ENCODE measurements at places on chromosomes 6 and 20. TPM values are rescaled to one million over a fixed set of nuclear protein-coding genes. Genes with fewer than 3 reads are reported as not detected.

DNA sequence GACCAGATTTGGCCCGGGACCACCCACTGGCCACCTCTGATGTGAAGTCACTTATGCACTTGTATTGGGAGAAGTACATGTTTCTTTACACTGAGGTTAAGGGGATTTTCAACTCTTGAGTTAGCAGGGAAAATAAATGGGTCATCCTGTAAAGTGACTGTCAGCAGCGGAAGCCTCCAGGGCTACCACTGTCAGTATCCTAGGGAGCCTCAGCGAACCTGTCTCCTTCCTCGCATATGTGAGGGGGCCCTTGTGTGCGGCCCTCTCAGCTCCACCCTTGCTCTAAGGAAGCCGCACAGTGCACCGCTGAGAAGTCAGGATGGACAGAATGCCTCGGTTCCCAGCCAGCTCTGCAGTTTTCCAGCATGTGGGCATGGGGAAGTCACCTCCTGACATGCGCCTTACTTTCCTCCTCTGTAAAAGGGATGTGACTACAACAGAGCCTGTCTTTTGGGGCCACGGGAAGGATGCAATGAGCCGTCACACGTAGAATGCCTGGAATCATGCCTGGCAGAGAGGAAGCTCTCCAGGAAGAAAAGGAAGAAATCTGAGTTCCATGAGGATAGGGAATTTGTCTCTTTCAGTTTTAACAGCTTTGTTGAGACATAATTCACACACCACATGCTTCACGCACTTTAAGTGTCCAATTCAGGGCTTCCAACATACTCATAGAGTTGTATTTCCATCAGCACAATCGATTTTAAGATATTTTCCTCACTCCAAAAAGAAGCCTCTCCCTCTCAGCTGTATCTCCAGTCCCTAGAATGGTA lies 115.4 kb downstream of the SYCP2 start:
- H3K4me1 ChIP-seq = no peaks in the 10 kb centered on the region
- H3K4me3 ChIP-seq = no peak overlapping the region
- no peaks in the 10 kb centered on the region for H3K36me3 ChIP-seq

DNA sequence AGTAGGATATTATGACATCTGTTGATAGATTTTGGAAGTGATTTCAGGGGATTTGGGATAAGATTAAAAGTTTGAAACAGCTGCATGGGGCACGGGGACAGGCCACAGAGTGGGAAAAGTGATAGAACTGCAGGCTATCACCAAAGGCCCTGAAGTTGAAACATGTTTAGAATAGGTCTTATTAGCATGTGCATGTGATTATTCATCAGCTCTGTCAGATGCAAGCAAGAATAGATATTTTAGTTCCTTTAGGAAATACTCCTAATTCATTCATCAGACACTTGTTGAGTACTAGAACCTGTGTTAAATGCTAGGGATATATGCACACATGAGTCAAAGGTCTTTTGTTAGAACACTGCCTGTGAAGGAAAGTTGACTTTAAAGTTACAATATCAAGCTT lies 261.2 kb upstream of the MAN1A1 start:
- no peak for DNase-seq
- H3K4me1 ChIP-seq = no peaks in the 10 kb centered on the region
- H3K27me3 ChIP-seq = no peaks in the 10 kb centered on the region
- no peaks in the 10 kb centered on the region for H3K36me3 ChIP-seq
- H3K27ac ChIP-seq = no peak overlapping the region

The KCNK15 gene
- 3.7 TPM for total RNA-seq

The CST2 gene
- not detected for total RNA-seq

The FAM83C gene
- total RNA-seq = not detected

Measured in right atrium auricular region (tissue), 2 donors.